Bronchial epithelial cell (primary cell): ENCODE measurements at places on chromosomes 3 and 15. TPM values are rescaled to one million over a fixed set of nuclear protein-coding genes. Genes with fewer than 3 reads are reported as not detected.

WDR72 gene
- total RNA-seq = under 0.01 and 0.13 TPM in 2 replicates

DNA sequence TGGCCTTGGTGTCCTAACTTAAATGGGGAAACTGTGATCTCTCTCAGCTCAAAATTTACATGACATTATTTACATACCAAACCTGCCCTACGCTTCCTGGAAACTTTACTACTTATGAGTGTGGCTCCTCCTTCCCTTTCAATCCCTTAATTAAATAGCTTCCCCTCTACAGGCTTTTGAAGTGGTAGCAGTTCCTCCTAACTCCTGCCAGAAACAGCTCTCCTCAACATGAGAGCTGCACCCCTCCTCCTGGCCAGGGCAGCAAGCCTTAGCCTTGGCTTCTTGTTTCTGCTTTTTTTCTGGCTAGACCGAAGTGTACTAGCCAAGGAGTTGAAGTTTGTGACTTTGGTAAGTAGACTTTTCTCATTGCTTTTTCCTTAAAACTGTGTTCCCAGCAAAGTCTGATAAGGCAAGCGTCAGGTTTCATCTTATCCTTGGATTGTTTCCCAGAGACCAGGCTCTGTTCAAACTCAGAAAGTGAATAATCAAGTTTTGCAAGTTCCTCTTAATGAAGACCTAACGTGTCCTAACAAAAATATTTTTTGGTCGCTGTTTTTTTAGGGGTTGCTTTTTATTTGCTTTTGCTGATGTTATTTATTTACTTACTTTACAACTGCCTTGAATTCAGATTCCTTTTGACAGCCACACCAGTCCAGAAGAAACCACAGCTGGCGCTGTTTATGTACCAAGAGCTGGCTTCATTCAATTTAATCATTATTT is at the start of gene ACP3:
Gene ACP3, plus strand, starts transcription at position 179 of the 720 bp plus-strand sequence. Its CDS starts 50 bp downstream, at position 229.
- peak; percentile 98 for DNase-seq

CACNA1D gene
- total RNA-seq = 0.13 and 0.26 TPM in 2 replicates

LMAN1L gene
- total RNA-seq = under 0.01 TPM in 1 of 2 replicates, not detected in the other

AMT gene
- total RNA-seq = 0.79 and 2.2 TPM in 2 replicates

GRCh38 chr15:91696981-91697380 is 156.5 kb upstream of the SLCO3A1 start:
- DNase-seq = no peak

DNA sequence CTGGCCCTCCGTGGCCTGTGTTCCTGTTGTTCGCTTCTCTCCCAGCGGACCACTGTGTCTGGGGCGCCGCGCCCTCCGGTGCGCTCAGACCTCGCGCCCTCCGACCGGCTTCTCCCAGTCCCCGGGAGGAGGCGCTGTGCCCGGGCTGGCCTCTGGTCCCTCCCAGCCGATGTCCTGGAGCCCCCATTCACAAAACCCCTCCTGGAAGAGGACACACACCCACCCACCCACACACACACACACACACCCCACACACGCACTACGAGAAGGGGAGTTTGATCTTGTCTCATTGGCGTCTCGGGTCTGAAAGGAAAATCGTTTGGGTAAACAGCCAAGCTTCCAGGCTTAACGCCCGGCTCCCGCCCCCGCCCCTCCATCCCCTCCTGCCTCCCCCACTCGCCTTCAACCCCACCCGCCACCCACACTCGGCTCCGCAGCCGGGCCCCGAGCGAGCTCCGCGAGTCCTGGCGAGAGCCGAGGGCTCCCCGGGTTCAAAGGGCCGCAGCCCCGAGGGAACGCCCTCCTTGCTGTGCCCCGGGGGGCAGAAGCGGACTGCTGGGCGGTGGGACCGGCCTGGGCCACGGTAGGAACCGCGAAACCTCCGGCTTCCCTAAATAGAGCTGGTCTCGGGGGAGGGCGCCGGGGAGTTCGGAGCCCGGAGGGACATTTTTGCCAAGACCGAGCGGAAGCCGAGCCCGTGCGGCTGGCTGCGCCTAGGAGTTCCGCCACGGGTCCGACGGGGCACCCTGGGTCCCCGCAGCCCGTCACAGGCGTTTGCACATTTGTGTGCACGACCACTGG is 23.6 kb downstream of the NR2F2 start:
- DNase-seq = no peak

DNA sequence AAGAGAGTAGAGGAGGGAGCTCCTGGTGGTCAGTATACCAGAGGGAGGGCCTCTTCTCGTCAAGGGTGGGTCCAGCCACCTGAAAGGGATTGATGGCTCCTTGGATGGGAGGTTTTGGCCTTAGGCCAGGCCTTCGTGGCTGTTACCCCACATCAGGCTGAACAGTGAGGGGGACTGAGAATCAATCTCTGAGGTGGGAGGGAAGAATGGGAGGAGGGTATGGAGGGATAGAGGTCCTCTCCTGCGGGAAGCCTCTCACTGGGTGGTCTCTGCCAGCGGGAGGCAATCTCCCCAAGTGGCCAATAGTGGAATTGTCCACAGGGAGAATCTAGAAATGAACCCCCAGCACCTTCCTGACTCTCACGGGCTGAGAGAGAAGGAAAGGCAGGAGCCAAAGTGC is 53.5 kb downstream of the BSN start:
- no peak for DNase-seq

DNA sequence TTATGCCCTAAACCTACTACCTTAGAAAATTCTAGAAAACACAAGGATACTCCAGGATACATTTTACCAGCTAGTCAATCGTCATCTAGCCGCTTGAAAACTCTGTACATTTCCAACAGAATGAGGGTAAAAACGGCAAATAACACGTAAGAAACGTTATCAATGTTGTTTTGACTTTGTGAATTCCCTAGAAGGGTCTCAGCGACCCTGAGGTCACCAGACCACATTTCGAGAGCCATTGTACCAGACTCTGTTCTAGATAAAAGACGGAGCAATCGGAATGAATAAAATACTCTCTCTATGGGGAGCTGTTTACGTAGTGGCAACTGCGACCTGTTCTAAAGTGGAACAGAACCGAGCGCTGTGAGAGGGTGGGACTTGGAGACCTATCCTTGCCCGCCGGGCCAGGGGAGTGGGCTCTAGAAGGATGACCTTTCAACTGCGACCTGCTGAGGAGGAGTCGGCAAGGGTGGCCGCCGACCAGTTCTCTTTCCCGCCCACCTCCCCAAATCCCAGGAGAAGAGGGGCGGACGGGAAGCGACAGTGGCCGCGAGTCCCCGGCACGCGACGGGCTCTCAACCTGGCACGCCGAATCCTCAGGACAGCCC is 778 bp upstream of the AP4E1 start:
- peak; percentile 24 for DNase-seq

GRAMD2A gene
- 4.6 and 5.5 TPM in 2 replicates for total RNA-seq

LYZL4 gene
- total RNA-seq = not detected in 2 replicates

TUSC7 gene
- total RNA-seq = not detected in 2 replicates

GRCh38 chr3:3737531-3737930 is 61.7 kb upstream of the LRRN1 start:
- no peak for DNase-seq

THPO gene
- not detected in 2 replicates for total RNA-seq

- DNase-seq = no peak
Measured at GRCh38 chr3:179272385-179272784, 21.5 kb upstream of the KCNMB3 start.

GRCh38 chr3:7385635-7386034 is 524.7 kb downstream of the GRM7 start:
- DNase-seq = peak; percentile 7

- DNase-seq = peak; percentile 58
Measured at GRCh38 chr15:62066663-62067447, at the start of gene C2CD4A. C2CD4A (plus strand) TSS chr15:62066977; CDS start chr15:62067614, 637 bp downstream.
